ENCODE measurements at places on chromosomes 16 and 17. TPM values are rescaled to one million over a fixed set of nuclear protein-coding genes. Genes with fewer than 3 reads are reported as not detected.

The RGS9 gene
- total RNA-seq: 2.2 TPM

The CPHXL2 gene
- total RNA-seq: not detected

The ITGAL gene
- total RNA-seq: not detected

The KRT39 gene
- not detected for total RNA-seq

The COX10 gene
- 28.4 TPM for total RNA-seq

The MT1A gene
- not detected for total RNA-seq

The B3GNT9 gene
- total RNA-seq: 0.42 TPM

The SKAP1 gene
- not detected for total RNA-seq

The PRR29 gene
- 0.03 TPM for total RNA-seq

The ST6GALNAC1 gene
- not detected for total RNA-seq

The HS3ST6 gene
- not detected for total RNA-seq

The TMIGD1 gene
- total RNA-seq: not detected

The RPH3AL gene
- 4.8 TPM for total RNA-seq

The SPATA33 gene
- total RNA-seq: 6.3 TPM
